ENCODE measurements at places on chromosomes 7 and 10.
A peak's percentile ranks its signal among the peaks of the same experiment; 100 is the strongest.

DNA sequence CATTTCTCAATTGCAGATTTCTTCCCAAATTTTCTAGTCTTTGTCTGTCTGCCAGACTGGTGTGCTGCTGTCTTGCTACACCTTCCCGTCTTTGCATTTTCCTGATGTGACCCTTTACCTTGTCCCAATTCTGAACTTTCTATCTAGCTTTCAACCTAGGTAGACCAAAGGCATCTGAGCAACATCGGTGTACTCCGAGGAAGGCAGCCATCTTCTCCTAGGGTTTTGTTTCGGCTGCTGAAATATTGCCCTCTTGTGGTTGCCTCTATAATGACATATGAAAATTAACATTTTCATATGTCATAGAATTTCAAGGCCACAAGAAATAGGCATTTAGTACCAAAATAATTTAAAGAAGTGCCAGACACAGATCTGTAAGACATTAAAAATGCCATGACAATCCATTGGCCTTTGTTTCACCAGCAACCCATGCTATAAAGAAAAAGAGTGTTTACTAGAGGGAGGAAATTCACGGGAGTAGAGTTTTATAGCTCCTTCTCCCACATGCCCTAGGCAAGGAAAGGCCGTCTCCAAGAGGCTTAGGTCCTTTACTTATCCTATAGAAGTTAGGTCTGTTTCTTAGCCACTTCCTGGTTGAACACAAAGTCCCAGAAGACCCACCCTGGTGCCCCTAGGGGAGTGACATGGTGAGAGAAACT is 23.4 kb downstream of the OR9A2 start:
- DNase-seq, result peak; percentile 58

- no peak for DNase-seq
Measured at GRCh38 chr10:89836840-89837164, 135.4 kb downstream of the KIF20B start.

DNA sequence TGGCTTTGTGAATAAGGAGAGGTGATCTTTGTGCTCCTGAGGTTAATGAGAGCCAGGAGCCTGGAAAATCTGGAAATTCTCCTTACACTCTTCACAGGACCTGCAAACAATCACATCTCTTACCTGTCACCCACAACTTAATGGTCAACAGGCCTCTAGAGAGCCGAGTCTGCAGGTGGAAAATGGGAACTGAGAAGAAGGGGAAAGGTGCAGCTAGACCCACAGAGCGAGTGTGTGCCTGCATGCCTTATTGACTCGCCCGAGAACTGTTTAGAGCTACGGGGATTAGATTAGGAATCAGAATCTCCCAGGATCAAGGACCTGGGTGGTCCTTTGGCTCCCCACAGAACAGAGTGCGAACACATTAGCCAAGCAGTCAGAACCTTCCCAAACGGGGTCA is 329.6 kb downstream of the PTEN start:
- no peak for DNase-seq

- no peak for DNase-seq
Measured at GRCh38 chr7:135277161-135277560, 43.5 kb downstream of the STRA8 start.

GRCh38 chr7:156929789-156930539 is 19.5 kb upstream of the NOM1 start:
- no peak for DNase-seq
